ENCODE measurements at places on chromosomes 16 and 17.

DNA sequence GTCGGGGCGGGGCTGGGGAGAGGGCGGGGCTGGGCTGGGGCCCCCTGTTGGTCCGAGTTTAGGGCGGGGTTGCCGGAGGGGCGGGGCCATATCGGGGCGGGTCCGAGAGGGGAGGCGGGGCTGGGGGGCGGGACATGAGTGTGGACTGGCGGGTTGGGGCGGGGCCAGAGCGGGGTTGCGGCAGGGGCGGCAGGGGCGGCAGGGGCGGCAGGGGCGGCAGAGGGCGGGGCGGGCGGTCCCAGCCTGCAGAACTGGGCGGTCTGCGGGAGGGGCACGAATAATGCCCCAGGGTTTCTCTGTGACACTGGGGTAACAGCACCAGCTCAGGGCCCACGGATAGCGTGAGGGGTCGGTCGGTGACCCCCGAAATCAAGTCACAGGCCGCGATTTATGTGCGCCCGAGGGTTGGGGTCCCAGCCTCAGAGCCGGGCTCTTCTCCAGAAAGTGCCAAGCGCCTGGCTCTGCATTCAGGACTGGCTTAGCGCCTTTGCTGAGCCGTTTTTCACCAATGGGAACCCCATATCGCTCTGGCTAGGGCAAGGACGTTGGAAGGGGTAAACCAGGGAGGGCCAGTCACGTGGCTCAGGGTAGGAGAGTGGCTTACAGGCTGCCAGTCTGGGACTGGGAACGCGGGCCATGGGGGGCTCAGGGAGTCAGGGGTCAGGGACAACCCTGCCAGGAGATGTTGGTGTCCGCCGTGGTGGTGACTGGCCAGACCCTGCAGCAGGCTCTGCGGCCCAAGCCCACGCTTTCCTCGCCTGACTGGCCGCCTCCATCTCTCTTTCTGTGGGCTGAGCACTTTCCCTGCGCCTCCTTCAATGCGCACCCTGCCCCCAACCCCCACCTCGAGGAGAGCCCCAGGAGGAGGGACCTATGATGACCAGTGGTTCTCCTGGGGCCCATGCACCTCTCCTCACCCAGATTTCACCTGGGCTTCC lies 1.2 kb upstream of the METTL26 start:
- peak; percentile 79 for DNase-seq

DNA sequence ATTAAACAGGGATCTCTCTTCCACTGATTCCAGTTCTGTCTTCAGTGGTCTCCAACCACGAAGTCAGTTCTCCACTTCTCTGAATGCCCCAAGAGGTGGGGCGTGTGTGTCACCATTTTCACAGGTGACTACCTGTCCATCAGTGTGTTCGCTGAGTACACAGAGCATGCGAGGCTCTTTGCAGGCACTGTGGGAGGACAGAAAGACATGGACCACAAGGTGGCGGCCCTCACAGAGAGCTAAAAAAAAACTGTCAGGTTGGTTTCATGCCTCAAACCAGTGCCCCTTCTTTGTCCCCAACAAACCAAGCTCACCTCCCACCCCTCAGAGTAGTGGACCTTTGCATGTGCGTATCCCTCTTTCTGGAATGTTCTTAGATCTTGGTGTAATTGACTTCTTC lies 13.8 kb downstream of the EMP2 start:
- DNase-seq: no peak

DNA sequence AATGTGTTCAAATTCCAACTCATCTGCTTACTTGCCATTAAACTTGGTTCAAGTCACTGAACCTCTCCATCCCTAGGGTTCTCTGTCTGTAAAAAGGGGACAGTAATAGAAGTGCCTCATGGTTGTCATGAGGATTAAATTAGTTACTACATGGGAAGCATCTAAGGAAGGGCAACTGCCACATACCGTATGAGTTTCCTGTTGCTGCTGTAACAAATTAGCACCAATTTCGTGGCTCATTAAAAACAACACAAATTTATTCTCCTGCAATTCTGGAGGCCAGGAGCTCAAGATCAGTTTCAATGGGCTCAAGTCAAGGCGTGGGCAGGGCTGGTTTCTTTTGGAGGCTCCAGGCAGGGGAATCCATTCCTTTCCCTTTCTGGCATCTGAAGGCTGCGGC lies 18.6 kb downstream of the CD300LF start:
- no peak for DNase-seq

- no peak for DNase-seq
Observed at GRCh38 chr16:74997042-74997491, 1.8 kb upstream of the ZNRF1 start.

DNA sequence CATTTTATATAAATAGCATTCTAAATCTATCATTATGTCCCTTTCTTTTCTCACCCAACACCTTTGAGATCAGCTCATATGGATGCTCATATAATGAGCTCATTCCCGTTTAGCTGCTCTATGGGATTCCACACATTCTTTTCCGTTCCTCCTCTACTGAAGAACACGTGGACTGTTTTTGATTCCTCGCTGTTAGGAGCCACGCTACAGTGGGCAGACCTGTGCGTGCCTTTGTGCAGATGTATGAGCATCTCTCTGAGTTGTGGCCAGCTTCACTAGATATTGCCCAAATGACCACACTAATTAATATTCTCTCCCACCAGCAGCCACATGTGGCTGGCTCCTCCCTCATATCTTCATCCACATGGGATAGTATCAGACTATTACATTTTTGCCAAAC lies 6.0 kb upstream of the TNFRSF13B start:
- DNase-seq: no peak

GRCh38 chr17:44354582-44355561 lies 8.8 kb downstream of the FAM171A2 start:
- DNase-seq: peak; percentile 48

DNA sequence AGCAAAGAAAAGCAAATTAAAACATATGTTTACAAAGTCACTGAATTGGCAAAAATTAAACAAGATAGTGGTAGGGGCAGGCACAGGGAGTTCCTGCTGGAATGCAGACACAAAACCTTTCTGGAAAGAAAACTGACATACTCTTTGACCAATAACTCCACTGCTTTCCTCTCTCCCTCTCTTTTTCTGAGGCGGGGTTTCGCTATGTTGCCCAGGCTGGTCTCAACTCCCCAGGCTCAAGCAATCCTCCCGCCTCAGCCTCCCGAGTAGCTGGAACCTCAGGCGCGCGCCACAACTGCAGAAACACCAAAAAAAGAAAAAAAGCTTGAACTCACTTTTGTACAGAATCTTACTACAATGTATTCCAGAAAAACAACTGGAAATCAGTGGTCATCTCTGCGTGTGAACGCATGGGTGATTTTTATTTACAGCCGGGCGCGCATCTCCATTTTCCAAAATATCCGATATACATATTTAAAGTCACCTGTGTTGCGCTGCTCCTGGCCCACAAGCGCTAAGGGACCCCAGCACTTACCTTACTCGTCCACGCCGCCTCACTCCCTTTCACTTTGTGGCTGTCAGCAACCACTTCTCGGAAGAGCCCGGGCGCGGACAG lies 480 bp downstream of the TXNL4B start:
- no peak for DNase-seq

DNA sequence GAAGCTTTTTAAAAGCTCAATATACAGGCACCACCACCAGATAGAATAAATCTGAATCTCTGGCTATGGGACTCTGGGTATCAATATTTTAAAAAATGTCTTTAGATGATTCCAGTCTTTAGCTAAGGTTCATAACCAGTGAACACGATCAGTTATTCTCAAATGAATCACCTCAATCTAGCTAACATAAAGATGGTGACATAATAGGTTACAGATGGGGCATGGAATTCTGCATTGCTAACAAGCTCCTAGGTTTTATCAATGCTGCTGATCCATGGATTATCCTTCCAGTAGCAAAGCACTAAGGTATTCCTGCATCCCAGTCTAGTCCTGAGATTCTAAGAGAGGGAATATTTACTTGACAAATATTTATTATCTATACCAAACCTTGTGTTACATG lies 415.5 kb upstream of the CDH11 start:
- no peak for DNase-seq

GRCh38 chr16:85029981-85030401 lies 2.4 kb downstream of the KIAA0513 start:
- DNase-seq: no peak

GRCh38 chr17:73360961-73361761 lies 49.4 kb upstream of the CDC42EP4 start:
- no peak for DNase-seq

GRCh38 chr17:66412857-66413558 lies 110.6 kb downstream of the PRKCA start:
- no peak for DNase-seq

- no peak for DNase-seq
Observed at GRCh38 chr16:15983898-15984297, 34.5 kb downstream of the ABCC1 start.

DNA sequence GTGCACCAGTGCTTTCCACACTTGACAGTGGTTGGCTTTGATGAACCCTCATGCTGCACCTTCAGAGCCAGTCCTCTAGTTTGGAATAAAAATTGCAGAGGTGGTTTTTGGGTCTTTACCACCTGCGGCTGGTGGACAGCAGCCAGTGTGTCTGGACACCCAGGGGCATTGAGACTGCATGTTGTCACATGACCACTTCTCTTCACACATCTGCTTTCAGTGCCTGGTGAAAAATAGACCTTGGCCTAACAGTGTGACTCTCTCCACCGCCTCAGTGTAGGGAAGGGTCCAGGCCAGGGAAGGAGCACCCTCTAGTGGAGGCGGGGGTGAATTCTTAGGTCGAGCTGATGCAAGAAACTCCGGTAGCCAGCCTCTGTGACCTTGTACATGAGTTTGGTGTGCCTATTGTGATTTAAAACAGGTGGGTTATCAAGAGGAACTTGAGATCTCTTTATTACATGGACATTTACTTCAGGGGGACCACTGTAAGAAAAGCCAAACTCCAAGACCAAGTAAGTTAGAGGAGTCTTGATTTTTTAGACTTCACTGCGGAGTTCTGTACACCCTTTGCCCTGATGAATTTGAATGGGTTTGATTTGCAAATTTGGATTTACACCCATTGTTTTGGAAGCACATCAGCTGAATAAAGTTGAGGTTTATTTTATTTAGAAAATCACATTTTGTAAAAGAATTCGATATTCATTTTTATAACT lies 17.9 kb downstream of the GOSR2 start:
- peak; percentile 55 for DNase-seq

- no peak for DNase-seq
Observed at GRCh38 chr17:7289256-7290032, 5.0 kb downstream of the YBX2 start.

DNA sequence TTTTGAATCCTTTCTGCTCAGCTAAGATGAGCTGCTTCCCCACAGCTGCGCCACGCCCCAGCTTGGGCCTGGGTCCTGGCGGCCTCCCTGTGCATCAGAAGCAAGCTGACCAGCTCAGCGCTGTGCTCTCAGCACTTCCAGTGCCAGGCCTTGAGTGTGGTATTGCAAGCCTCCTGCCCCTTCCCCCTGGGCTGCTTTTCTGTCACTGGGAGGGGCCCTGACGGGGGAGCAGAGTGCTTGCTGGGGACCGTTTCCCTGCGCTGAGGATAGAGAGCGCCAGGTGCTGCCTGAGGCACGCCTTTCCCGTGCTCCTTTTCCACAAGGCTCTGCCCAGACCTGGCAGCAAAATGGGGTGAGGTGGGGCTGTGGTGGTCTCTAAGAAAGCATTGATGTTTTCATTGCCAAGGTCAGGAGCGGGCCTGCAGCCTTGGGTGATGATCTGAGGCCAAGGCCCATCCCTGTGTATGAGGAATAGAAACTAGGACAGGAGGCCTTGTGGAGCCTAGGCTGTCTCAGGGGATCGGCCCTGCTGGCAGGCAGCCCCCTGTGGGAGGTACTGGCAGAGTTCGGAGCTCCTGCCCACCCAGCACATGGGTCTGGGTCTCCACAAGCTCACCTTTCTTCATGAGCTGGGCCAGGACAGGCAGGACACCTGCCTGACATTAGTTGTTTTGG lies 29.7 kb downstream of the POLR3E start:
- DNase-seq: no peak

GRCh38 chr17:71413935-71414334 lies 706.9 kb upstream of the SOX9 start:
- no peak for DNase-seq

DNA sequence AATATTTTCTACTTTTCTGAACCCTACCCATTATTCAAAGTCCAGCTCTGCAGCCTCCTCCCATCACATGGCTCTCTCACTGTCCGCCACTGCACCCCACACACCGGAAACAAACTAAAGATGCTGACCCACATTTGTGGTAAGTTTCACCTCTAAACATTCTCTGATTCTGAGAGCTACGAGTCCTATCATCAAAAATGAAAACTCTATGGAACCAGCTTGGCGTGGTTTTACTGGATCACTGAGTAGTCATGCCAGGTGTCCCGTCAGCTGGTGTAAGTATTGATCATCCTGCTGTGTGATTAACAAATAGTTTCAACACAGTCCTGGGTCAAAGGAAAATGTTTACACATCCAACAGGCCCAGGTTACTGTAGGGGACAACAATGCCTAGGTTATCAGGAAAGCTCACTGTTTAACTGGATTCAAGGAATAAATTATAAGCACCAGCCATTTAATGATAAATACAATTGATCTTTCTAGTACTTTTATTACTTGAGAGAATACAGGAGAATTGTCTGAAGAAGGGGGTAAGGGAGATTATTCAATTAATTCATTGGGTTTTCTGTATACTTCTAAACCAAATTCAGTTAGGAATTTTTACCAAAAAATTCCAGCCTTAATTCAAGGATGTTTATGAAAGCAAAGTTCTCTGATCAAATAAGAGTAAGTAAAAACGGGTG lies 33.9 kb downstream of the CYTH1 start:
- no peak for DNase-seq

DNA sequence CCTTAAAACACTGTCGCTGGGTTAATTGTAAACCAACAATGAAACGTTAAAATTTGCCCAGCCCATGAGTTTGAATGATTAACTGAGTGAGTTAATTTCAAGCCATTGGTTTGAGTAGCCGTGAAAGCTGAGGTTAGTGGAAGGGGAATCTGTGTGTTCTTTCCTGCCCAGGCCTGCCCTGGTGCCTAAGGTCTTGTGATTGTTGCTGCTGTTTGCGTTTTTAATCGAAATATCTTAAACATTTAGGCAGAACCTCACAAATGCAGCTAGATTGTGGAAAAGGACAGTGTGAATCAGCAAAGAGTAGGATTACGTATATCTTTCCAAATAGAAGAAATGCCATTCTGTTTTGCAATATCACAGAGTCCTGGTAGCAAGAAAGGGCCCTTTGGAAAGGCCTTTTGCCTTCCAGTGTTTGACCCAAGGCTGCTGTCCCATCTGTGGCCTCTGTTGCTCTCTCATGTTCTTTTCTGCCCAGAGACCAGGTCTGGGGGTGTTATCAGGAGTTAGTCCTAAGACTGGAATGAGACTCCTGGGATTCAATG lies 113.8 kb downstream of the MSI2 start:
- DNase-seq: no peak

DNA sequence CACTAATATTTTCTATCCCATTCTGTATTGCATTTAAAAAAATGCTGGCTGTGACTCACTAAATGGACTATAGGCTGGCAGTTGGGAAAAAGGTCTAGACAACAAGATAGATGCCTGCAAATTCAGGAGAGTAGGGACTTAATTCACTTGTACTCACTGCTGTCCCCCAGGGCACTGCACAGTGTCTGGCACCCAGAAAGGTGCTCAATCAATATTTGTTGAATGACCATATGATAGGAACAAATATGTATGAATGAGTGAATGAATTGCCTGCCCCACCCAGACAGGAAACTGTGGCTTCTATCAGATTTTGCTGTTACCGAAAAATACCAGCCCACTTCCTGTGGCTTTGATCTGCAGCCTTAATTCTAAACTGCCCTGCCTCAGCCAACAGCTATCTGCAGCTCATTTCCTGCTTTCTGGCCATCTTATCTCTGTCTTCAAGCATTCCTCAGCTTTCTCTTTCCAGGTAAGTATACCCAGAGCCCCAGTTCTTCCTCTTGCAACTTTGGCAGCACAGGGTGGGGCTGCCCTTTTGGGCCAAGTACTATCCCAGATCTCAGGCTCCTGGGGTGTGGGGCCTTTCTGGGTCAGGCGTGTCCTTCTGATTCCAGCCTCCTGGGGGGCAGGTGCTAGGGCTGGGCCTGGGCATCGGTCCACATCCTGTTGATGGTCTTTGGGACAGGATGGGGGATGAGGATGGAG lies 15.3 kb upstream of the TNS4 start:
- DNase-seq: peak; percentile 32

Measured in activated T-cell treated with anti-CD3 and anti-CD28 coated beads for 48 hours (primary cell).